ENCODE measurements at places on chromosomes 1 and 21.

DNA sequence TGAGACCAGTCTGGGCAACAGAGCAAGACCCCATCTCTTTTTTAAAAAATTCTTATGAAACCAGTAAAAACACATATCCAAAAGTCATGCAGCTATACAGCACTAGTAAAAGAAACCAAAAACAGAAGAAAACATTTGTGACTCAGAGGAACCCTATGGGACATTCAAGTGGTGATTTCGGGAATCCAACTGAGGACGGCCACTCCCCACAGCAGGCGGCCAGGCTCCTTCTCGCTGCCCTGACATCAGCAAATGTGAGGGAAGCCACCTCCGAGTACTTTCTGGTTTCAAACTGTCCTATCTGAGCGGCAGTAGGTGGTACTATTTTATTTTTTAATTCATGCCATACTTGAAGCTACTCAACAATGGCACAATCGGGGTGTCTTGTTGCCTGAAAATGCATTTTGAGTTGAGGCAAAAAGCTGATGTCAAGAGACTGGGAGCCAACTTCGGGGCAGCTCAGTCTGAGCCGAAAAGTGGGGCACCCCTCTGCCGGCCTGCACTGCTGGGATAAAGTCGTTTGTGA lies 3.3 kb downstream of the SUMO3 start:
- DNase-seq, result no peak

DNA sequence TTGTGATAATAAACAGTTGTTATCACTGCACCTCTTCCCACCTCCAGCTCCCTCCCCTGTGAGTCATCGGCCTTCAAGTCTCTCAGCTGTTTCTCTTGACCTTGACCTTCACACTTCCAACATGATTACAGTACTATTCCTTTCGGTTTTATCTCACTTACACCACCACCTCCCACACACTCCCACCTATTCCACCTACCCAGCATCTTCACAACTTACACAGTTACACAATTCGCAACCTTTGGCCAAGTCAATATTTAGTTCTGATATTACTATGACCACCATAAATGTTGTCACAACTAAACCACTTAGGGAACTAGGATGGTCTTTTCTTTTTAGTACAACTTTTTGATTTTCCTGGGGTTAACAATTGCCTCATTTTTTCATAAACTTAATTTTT lies 60.2 kb downstream of the RIPK4 start:
- DNase-seq, result no peak

GRCh38 chr1:22796642-22797041 lies 86.0 kb downstream of the EPHB2 start:
- no peak for DNase-seq

- DNase-seq, result no peak
These were observed 1.4 kb upstream of the TLCD4 start for GRCh38 chr1:95115708-95116137.

DNA sequence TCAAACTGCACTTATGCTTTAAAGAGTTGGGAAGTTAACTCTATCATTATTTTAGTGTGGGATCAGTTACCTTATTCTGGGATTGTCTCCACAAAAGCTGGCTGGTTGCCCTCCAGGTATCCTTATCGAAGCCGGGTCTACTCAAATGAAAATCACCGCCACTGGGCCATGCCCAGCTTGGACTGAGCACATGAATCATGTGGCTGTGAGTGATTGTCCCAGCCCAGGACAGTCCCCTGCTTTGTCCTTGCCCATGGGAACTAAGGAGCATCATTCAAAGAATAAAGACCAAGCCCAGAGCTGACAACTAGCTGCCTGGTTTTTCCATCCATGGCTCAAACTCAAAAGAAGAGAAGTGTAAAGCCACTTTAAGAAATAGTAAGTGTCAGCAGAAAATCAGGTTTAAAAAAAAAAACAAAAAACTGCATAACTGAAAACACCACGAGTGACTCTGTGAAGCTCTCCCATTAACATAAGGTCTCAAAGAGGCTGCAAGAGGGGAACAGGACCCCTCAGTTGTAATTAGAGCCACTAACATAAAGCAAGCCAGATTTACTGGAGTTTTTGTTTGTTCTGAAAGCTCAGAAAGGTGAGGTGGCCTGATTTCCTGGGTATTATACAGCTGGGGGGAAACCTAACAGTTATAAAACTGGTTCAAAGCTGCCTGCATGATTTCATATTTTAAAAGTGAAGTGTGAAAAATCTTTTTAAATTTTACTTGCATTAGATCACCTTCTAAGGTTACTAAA lies 91.5 kb downstream of the KIF14 start:
- no peak for DNase-seq

GRCh38 chr1:26602378-26602959 lies 72.9 kb downstream of the RPS6KA1 start:
- DNase-seq, result peak; percentile 2

DNA sequence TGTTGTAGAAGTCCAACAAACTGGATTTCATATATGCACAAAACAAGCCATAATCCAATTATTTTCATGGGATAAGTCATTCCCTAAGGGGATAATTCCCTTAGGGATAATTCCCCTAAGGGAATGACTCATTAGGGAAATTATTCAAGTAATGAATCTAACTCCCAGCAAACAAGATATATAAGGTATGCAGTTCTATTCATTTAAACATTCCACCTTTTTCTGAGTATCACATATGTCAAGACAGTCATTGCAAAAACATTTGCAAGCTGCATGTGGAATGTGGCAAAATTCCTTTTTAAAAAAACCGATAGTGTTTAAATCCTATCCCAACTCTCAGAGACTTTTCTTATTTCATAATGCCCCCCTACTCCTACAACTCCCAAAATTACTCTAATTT lies 131.2 kb downstream of the AKT3 start:
- DNase-seq, result no peak

GRCh38 chr1:227730630-227731151 lies 4.4 kb downstream of the JMJD4 start:
- no peak for DNase-seq

DNA sequence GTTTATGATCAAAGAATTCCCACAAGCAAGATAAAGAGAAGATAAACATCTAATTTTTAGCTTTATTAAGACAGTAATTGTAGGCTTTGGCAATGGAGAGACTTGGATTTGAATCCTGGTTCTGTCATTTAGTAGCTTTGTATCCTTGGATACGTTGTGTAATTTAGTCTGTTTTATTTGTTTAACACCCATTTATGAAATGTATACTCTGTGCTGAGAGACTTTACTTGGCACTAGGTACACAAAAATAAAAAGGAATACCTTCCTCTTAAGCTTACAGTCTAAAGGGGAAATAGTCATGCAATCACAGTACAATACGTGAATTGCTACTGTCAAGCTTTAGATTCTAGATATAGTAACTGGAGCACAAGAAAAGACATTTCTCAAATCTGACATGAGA lies 23.8 kb downstream of the ZMPSTE24 start:
- DNase-seq, result no peak

GRCh38 chr21:31395268-31395667 lies 51.2 kb upstream of the TIAM1 start:
- DNase-seq, result no peak

- no peak for DNase-seq
These were observed 127.0 kb upstream of the TIAM1 start for GRCh38 chr21:31470896-31471694.

DNA sequence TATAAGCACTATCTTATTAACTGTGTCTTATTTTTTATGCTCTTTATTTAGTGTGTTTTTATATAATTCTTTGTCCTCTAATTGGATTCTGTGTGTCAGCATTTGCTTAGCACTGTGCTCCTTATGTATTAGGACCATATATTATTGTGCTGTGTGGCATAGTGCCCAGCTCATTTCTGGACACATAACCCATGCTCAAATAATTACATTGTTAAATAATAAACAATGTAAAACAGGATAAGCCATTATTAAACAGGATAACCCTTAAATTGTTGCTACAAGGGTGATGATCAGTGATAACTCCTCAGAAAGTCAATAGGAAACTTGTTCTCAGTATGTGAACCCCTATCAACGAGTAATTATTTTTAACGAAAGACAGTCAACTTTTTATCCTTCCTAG lies 150.4 kb downstream of the ADGRL4 start:
- DNase-seq, result no peak

- no peak for DNase-seq
These were observed 1.2 kb downstream of the PTPN14 start for GRCh38 chr1:214550013-214550856.

- no peak for DNase-seq
These were observed 12.3 kb upstream of the ALPL start for GRCh38 chr1:21496886-21497285.

DNA sequence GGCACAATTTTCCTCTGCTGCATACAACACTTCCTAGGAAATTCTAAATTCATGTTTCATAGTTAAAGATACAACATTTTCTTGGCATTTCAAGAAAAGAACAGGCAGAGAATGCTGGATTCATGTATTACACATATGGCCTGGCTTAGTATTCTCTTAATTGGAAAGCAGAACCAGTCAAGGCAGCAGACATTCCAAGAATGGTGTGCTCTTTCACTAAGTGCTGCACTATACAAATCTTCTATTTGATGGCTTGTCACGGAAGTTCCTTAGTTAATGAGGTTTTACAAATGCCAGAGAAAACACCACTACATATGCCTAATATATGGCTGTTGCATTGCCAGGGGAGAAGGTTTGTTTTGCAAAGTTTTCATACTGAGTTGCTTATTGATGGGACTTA lies 80.8 kb upstream of the DYNLT5 start:
- no peak for DNase-seq

GRCh38 chr1:24770881-24771280 lies 25.6 kb downstream of the CLIC4 start:
- DNase-seq, result no peak

GRCh38 chr1:175188936-175189335 lies 3.6 kb downstream of the KIAA0040 start:
- DNase-seq, result peak; percentile 72

- DNase-seq, result peak; percentile 65
These were observed 8.2 kb downstream of the IFFO2 start for GRCh38 chr1:18948048-18948912.

- no peak for DNase-seq
These were observed 20.0 kb downstream of the NOL9 start for GRCh38 chr1:6534248-6534822.

GRCh38 chr1:217469983-217470382 lies 160.9 kb downstream of the GPATCH2 start:
- DNase-seq, result no peak

- DNase-seq, result no peak
These were observed 21.5 kb upstream of the FAM43B start for GRCh38 chr1:20530901-20531300.

- DNase-seq, result no peak
These were observed 28.7 kb downstream of the CDK18 start for GRCh38 chr1:205532996-205533735.

DNA sequence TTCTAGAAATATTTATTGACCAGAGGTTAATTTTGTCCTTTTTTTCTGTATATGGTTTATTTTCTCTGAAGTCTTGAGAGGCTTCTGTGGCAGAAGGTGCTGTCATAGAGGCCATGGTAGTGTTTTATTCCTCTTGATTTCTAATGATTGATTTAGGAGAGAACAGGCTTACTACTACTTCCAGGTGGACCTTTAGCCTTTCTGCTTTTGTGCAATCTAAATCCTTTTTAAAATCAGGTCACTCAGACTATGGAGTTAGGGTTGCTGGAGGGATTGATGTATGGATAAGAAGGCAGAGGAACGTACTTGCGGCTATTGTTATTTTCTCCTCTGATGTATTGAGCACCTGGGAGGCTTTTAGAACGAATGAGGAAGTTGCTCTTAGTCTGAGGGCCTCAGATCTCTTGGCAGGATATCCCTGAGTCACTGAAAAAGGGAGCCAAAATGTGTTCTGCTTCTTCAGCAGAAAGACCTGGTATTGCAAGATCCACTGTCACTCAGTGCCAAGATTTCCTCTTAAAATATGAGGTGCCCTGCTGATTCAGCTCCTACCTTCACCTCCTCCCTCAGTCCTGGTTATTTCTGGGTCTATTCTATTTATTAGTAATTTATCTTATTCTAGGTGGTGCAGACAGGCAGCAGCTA lies 277.4 kb downstream of the ZNF648 start:
- no peak for DNase-seq

DNA sequence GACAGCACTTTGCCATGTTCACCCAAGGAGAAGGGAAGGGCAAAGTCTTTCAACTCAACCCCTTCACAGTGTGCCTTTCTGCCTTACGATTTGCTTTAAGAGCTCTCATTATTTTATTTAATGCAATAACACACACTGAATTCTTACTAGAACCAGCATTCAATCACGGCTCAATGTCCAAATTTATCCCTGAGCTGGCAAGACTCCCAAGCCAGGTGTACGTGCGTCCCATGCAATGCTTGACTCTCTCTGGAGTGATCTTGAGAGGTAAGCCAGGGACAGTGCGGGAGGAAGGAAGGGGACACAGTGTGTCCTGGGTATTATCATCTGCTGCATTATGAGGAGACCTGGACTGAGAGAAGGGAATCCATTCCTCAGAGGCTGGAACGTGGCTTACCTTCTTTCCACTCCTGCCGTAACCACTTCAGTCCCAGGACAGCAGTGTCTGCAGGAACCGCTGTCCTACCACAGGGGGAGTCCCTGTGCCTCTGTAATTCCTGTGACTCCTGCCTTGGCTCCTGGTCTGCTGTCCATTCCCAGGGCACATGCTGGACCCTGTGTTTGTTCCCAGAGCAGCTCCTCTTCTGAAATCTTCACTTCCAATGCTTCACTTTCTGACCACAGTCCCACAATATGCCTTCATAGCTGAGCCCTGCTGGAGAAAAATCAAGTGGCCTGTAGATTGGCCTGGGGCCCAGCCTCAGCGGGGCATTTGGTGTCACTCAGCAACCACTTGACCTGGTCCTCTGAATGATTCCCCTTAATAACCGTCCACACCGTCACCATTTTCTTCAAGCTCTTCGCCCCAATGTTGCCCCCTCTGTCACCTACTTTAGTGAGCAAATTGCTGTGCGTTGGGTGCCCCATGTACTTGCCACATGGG lies 28.6 kb upstream of the STUM start:
- DNase-seq, result no peak

GRCh38 chr1:169012416-169012815 lies 94.1 kb upstream of the ATP1B1 start:
- no peak for DNase-seq

DNA sequence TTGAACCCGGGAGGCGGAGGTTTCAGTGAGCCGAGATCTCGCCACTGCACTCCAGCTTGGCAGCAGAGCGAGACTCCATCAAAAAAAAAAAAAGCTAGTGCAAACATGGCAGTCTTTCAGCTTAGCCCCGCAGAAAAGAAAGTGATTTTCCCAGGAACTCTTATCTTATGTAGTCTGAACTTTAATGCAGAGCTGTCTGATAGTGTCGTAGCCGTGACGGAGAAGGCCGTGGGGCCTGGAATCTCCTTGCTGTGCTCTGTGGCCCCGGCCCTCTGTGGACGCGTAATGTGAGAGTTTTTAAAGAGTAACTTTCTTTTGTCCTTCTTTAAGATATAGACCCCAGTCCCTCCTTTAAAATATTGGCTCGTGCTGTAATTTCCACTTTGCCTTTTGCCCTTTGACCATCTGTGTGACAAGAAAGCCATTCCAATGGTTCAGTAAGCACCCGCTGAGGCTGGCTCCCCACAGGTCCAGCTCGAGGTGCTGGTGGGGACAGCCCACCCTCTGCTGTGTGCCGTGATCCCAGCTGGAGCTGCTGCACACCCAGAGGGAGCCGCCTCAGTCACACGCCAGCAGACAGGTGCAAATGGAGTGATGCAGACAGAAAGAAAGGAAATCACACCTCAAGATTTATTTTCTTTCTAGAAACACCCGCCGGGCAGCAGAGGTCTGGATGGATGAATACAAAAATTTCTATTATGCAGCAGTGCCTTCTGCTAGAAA lies 164.0 kb downstream of the PGBD5 start:
- DNase-seq, result no peak

GRCh38 chr1:227120826-227121225 lies 180.7 kb downstream of the COQ8A start:
- no peak for DNase-seq
